ENCODE measurements at places on chromosomes 1 and 21.

- DNase-seq: no peak
Measured at GRCh38 chr1:102800406-102800805, 307.9 kb downstream of the COL11A1 start.

- DNase-seq: no peak
Measured at GRCh38 chr1:46517010-46517600, 27.5 kb downstream of the DMBX1 start.

GRCh38 chr1:37662031-37662755, 27.5 kb upstream of the RSPO1 start:
- no peak for DNase-seq

DNA sequence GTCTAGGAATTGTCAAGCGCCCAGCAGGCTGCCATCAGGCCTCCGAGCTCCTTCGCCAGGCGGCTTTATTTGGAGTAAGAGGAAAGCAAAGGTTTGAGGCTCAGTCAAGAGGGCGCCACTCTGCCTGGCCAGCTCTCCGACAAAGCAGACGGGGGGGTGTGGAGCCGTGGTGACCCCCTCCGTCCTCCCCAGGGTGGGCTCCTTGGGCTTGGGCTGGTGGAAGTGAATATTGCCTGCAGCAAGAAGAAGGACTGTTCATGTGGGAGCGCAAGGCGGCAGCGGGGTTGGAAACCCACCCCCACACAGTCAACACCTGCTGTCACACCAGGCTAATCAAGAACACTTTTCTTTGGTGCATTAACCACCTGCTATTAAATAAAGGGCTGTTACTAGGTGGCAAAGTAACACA, 14.6 kb downstream of the EPHX1 start:
- no peak for DNase-seq

- DNase-seq: no peak
Measured at GRCh38 chr1:101004061-101004460, 21.5 kb downstream of the DPH5 start.

- no peak for DNase-seq
Measured at GRCh38 chr1:234933475-234933874, 195.2 kb downstream of the TOMM20 start.

DNA sequence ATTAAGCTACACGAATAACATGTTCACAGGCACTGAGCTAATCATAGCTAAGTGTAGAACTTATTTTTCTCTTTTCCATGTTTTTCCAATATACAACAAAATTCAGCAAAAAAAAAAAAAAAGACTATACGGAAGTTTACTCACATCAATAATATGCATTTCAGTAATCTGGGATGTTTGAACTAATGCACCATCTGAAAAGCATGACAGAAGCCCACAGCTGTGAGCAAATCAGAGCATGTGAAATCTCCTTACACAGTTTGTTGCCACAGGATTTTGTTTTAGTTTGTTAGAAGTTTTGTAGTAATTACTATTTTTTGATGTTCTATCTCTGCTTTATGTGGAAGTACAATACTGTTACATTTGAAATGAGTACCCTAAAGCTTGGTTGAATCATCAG, 1051.7 kb downstream of the TTLL7 start:
- DNase-seq: no peak

- DNase-seq: no peak
Measured at GRCh38 chr1:10796029-10796944, at the start of gene CASZ1. Gene CASZ1 (minus strand): TSS chr1:10796646. CDS start chr1:10693889, 102,757 bp downstream.

DNA sequence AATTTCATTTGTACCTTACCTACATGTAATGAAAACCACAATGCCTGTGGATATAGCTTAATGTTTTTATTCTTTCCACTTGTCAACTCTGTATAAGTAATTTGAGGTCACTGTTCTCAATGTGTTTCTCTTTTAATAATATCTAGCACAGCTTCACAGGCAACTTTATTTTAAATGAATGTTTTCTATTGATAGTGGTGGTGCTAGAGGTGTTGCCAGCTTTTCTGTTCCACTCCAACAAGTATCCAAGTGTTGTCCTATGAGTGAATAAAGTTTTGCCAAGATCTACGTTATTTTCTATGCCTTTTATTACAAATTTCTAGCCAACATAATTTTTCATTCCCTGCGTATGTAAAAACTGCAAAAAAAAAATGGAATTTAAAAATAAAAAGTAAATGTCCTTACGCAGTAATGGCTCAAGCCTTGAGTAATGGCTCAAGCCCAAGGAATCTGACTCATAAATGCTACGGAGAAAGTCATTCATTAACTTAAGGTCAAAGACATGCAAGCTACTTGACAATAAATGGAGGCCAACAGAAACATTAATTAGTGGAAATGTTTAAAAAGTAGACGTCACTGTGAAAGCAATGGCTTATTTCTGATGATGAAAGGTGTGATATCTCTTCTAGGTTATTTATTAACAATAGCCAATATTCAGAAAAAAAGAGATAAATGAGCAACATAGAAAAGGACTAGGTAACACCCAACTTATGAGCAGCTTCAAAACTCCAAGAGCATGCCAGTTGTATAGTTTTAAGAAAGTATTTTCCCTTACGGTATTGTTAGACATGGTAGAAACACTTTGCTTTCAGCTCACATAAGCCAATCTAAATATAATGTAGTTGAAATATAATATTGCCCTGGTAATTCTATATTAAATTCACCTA, 71.4 kb downstream of the SLC44A5 start:
- no peak for DNase-seq

DNA sequence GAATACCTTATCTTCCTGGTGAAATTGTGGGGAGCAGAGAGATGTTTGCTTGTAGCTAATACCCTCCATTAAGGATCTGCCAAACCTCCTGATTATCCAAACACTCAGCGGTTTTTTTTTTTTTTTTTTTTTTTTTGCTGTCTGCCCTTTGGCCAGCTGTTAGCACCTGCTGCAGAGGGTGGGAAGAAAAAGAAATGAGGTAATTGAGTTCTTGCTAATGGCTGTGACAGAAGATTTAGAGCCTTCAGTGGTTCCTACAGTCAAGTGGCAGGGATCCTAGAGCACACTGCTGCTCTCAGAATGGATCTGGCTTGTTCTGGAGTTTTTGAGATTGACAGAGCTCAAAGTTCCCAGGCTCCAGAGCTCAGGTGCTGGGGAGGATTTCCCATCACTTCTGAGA, 342.5 kb downstream of the DISC1 start:
- DNase-seq: no peak

- no peak for DNase-seq
Measured at GRCh38 chr1:172940174-172940855, 110.4 kb downstream of the TNFSF18 start.

DNA sequence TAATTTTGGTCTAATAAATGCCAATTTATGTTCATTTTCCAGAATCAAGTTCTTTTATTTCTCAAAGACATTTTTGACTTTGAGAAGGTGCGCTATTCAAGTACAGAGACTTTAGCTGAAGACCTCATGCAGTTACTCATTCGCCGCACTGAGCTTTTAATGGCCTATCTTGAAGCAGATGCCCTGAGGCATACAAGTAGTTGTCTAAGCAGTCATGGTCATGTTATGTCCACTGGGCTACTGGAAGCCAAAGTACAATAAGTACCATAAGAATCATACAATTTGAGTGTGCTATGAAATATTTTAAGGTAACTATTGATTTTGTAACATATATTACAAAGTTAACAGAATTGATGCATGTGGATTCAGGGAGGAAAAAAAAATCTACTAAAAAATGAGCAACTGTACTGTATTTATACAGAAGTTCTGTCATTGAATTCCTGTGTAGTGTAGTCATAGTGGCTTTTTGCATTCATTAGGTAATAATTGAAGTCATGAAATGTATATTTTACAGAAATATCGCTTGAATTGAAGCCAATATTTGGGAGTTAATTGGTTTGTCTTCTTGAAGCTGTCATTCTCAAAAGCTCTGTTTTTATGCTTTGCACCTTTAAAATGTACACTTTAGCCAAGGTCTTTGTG, 13.5 kb upstream of the NEXN start:
- no peak for DNase-seq

- DNase-seq: no peak
Measured at GRCh38 chr1:75083848-75084514, 50.2 kb upstream of the LHX8 start.

- no peak for DNase-seq
Measured at GRCh38 chr1:145959957-145960467, 2.2 kb upstream of the LIX1L start.

DNA sequence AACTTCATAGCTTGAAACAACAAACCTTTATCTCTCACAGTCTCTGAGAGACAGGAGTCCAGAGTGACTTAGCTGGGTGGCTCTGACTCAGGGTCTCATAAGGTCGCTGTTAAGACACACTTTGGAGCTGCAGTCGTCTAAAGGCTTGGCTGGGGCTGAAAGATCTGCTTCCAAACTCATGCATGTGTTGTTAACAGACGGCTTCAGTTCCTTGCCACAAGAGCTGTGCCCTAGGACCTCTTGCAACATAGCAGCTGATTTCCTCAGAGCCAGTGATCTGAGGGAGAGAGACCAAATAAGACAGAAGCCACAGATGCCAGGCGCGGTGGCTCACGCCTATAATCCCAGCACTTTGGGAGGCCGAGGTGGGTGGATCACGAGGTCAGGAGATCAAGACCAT, 176.8 kb downstream of the DISC1 start:
- no peak for DNase-seq

DNA sequence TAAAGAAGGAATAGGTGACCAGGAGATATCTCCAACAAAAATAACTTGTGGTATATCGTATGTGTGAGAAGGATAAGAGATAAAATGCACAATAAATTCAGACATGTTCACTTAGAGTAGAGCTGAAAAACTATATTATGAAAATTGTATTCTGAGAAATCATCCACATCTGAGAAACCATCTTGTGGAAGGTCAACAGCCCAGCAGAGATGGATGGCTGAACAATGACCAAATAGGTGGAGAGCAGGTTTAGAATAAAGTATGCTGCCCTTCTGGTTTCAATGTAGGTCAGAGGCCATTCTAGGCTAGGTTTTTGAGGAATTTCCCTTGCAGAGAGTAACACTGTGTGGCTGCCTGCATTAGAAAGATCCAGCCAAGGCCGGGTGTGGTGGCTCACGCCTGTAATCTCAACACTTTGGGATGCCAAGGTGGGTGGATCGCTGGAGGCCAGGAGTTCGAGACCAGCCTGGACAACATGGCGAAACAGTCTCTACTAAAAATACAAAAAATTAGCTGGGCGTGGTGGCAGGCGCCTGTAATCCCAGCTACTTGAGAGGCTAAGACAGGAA, 8.8 kb upstream of the UAP1 start:
- no peak for DNase-seq

DNA sequence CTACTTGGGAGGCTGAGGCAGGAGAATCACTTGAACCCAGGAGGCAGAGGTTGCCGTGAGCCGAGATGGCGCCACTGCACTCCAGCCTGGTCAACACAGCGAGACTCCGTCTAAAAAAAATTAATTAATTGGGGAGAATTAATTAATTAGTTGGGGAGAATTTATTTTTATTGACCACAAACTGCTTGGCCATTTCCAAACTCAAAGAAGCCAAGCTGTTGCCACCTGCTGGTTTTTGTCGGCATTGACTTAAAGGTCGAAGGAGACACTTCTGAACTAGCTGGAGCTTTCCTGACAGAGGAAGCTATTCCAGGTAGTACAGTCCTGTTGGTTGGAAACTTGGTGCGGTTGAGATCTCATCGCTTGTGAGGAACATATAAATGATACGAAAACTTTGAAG, 13.1 kb downstream of the MAP1LC3C start:
- peak; percentile 10 for DNase-seq

DNA sequence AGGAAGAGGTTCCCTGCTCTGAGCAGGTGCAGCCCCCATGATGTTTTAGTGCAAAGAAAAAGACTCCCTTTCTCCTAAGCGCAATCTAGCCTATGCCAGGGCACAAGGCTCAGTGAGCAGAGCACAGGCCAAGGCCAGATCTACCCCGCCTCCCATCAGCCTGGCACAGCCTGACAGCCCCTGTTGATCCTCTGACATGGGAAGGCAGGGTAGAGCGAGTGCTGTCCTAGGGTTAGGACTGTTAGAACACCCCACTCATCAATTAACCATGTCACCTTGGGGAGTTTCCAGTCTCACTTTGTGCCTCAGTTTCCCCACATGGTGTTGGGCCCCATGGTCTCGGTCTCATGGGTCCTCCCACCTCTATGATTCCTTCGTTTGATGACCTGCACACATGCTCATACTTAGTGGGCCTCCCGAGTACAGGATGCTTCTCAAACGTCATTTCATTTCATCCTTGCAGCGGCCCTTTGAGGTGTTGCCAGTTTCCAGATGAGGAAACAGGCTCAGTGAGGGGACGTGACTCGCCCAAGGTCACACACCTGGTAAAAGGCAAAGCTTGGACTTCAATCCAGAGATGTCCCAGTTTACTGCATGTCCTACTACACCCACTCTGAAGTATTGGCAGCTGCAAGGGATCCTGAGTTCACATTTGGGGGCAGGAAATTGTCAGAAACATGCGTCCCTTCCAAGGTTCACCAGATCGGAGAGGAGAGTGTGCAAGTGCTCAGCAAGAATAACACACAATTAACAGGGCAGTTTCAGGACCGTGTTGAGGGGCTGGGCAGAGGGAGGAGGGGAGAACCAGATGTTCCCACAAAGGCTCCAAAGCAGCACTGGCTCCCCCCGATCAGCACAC, 213.3 kb downstream of the TRABD2B start:
- no peak for DNase-seq

GRCh38 chr1:183003203-183003602, 20.0 kb upstream of the LAMC1 start:
- DNase-seq: no peak

- no peak for DNase-seq
Measured at GRCh38 chr1:68173936-68174737, 58.2 kb downstream of the WLS start.

GRCh38 chr1:2446394-2446793, 29.7 kb upstream of the PLCH2 start:
- DNase-seq: no peak

DNA sequence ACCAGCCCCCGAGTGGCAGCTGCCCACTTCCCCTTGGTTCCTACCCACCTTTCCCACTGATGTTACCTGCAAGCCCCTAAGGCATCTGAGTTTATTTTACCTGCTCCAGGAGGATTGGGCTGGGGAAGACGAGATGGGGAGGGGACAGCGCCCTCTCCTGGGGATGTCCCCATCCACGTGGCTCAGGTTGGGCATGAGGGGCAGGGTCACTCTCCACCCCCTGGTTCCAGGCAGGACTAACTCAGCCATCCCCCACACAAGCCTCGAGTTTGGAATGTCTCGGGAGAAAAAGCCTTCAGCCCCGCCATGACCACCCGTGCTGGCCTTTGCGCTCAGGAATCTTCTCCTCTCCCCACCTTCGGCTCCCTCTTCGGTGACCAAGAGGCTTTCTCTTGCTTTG, 90.0 kb downstream of the ARHGEF10L start:
- no peak for DNase-seq

DNA sequence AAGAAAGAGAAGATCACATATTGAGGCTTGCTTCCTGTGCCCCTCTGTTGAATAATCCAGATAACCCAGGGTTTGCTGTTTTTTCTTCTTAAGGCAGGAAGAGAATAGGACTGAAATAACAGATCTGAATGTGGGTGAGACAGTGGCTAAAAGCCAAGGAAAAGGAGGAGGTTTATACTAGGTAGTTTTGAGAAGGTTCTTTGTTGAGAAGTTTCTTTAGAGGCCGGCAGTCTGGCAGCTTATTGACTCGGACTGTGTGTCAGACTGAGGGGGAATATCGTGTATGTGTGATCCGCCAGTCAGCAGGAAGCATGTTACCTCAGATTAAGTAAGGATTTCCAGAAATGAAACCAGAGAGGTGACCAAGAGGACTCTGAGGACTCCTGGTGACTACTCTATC, 119.8 kb downstream of the PLA2G4A start:
- no peak for DNase-seq

GRCh38 chr1:165900576-165901380, 73.4 kb downstream of the UCK2 start:
- DNase-seq: no peak
